ENCODE measurements at places on chromosomes 5 and 9.

DNA sequence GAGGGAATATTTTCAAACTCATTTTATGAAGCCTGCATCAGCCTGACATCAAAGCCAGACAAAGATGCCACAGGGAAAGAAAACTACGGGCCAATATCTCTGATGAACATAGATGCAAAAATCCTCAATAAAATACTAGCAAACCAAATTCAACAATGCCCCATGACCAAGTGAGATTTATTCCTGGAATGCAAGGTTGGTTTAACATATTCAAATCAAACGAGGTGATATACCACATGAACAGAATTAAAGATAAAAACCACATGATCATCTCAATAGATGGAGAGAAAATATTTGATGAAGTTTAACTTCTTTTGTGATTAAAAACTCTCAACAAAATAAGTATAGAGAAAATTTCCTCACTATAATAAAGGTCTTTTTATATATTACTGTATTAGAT lies 792.0 kb upstream of the ZNF608 start:
- no peak for DNase-seq

- DNase-seq = no peak
Measured at GRCh38 chr9:87537625-87538024, 40.0 kb downstream of the DAPK1 start.

- DNase-seq = no peak
Measured at GRCh38 chr9:112341730-112342129, 8.3 kb upstream of the PTBP3 start.

DNA sequence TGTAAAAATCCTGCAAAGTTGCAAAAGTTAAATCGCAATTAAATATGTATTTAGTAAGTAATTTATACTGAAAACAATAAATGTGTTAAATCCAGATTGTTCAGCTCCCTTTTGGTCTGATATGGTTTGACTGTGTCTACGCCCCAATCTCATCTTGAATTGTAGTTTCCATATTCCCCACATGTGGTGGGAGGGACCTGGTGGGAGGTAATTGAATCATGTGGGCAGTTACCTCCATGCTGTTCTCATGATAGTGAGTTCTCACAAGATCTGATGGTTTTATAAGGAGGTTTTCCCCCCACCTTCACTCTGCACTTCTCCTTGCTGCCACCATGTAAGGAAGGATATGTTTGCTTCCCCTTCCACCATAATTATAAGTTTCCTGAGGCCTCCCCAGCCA lies 140.0 kb downstream of the CDH6 start:
- DNase-seq = no peak

Measured in activated CD4-positive, alpha-beta T cell treated with anti-CD3 and anti-CD28 coated beads, Interleukin-2, amount 50 U/mL, for 48 hours (primary cell).